Naive thymus-derived CD4-positive, alpha-beta T cell (primary cell): ENCODE measurements at places on chromosomes 6 and 20. TPM values are rescaled to one million over a fixed set of nuclear protein-coding genes. Genes with fewer than 3 reads are reported as not detected.

Gene STMN3
- 33.2 and 34.2 TPM in 2 replicates for total RNA-seq

Gene NTSR1
- total RNA-seq, result 0.11 TPM

Gene PRPH2
- total RNA-seq, result not detected

Gene LY6G6F
- not detected for total RNA-seq

Gene BEND3
- total RNA-seq, result 1.5 TPM

Gene GABRR2
- 1.9 TPM for total RNA-seq

- no peak for DNase-seq
Measured at GRCh38 chr20:20755231-20755630, 42.8 kb upstream of the RALGAPA2 start.

- DNase-seq, result no peak
Measured at GRCh38 chr20:45173522-45173921, 1.2 kb upstream of the PI3 start.

DNA sequence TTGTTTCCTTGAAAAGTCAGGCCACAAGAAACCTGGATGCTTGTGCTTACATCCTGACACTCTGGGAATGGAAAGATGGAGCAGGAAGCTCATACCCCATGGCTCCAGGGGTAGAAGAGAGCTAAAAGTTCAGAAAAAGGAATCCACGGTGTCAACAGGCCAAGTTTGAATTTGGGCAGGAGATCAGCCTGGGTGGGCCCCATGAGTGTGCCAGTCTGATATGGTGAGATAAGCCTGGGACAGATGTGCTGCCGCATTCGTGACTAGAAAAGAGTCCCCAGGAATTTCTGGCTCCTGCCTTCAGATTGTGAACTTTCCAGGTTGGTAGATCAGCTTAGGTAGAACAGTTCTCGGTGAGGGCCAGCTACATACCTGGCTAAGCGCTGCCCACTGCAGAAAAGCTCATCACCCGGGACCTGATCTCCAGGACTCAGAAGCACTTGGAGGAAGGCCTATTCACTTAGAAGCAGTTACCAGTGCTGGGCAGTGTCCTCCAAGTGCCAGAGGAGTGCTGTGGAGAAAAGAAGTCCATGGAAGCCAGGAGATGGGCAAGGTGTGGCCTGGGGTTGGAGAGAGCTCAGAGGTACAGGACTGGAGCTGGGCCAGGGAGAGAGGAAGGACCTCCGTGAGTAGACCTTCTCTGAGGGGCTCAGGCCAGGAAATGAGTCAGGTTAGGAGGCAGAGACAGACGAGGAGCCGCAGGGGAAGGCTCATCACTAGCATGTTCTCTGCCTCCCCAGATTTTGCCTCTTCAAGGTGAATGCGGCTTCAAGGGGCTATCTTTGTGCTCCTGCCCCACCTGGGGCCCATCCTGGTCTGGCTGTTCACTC, at the start of gene TSPO2:
TSS of gene TSPO2 (plus strand) at position 242 of the 830 bp plus-strand sequence. CDS start at position 761, 519 bp downstream.
- DNase-seq, result no peak

DNA sequence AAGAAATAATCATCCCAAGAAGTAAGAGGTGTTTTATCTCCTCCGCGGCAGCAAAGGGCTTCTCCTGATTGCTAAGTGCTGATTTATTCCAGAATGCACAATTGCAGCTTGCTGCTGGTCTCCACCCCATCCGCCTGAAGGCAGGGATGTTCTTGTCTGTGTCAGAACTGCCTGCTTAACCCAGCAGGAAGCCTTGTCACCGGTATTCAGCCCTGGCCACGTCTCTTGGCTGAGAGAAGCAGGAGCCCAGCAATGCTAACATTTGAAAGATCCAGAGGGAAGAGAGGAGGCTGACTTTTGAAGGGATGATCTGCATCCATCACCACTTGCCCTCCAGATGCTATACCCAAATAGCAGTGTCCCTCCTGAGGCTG, 4.2 kb downstream of the SCML4 start:
- DNase-seq, result peak; percentile 48

DNA sequence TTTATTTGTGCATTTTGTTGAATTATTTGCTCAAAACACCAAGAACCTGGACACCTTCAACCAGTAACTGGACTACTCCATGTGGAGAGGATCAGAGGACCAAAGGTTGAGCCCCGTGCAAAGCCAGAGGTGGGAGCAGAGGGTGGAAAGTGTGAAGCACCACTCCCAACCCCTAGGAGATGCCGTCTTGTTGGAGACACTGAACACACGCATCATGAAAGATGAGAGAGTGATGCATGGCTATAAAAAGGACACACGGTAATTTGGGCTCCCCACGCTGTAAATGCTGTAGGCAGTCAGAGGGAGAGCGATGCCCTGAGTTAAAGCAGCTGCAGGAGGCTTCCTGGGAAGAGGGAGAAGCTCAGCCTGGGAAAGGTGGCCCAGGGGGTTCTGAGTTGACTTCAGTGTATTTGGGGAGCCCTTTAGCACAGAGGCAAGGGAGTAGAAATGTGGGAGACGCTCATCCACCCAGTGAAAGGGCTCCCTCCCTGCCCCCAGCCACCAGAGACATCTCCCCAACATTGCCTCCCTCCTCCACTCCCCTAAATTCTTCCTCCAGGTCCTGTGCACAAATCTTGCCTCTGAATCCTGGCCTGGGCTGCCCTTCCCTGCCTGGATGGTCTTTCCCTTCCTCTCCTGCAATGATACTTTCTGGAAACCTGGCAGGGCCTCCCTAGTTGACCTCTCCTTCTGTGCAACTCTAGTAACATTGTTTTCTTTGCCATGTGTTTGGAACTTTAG, 55.8 kb upstream of the IYD start:
- DNase-seq, result no peak

GRCh38 chr6:147911686-147912085, 403.2 kb downstream of the SAMD5 start:
- no peak for DNase-seq

- DNase-seq, result no peak
Measured at GRCh38 chr6:129073691-129074395, 190.9 kb downstream of the LAMA2 start.

- no peak for DNase-seq
Measured at GRCh38 chr6:35613762-35614161, 75.0 kb downstream of the FKBP5 start.

- no peak for DNase-seq
Measured at GRCh38 chr6:57147401-57147800, 24.7 kb upstream of the BAG2 start.

- no peak for DNase-seq
Measured at GRCh38 chr6:10852361-10852960, 14.1 kb upstream of the MAK start.

GRCh38 chr6:143167224-143167623, 106.5 kb downstream of the AIG1 start:
- no peak for DNase-seq

DNA sequence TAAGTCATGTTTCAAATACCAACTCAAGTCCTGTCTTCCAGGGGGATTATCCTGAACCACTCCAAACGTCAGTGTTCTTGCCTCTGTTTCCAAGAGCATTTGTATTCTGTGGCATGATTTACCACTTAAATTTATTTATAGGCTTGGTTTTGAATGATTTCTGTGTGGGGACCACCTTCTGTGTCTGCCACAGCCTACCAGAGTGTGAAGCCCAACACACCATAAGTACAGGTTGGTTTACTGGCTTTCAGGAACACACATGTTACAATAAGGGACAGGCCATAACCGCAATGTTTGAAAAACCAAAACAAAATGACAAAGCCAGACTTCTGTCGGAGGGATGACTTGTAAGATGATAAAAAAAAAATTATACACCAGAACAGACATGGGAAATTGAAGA, 56.5 kb upstream of the MAP3K7 start:
- DNase-seq, result no peak

DNA sequence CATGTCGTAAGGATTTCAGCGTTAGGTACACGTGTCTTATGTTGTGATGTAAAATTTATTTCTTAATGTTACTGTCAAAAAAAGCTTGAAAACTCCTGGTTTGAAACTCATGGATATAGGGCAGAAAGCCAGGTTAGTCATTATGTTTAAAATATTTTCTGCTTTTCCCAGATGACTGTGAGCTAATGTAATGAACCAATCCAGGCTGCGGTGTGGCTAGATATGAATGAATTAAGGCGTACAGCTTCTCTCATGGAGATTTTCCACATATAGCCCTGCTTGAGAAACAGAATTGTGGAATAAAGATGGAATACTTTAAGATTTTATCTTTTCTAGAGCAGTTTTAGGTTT, 80.3 kb upstream of the STMND1 start:
- DNase-seq, result no peak

GRCh38 chr6:70369332-70369950, 43.9 kb upstream of the FAM135A start:
- DNase-seq, result peak; percentile 64

GRCh38 chr6:16973051-16973450, 128.8 kb upstream of the STMND1 start:
- no peak for DNase-seq

- DNase-seq, result no peak
Measured at GRCh38 chr6:71886184-71887005, at the start of gene RIMS1. RIMS1 (plus strand) TSS chr6:71886550; CDS start chr6:71887024, 474 bp downstream.

- DNase-seq, result no peak
Measured at GRCh38 chr20:32470025-32470861, 112.1 kb downstream of the ASXL1 start.

DNA sequence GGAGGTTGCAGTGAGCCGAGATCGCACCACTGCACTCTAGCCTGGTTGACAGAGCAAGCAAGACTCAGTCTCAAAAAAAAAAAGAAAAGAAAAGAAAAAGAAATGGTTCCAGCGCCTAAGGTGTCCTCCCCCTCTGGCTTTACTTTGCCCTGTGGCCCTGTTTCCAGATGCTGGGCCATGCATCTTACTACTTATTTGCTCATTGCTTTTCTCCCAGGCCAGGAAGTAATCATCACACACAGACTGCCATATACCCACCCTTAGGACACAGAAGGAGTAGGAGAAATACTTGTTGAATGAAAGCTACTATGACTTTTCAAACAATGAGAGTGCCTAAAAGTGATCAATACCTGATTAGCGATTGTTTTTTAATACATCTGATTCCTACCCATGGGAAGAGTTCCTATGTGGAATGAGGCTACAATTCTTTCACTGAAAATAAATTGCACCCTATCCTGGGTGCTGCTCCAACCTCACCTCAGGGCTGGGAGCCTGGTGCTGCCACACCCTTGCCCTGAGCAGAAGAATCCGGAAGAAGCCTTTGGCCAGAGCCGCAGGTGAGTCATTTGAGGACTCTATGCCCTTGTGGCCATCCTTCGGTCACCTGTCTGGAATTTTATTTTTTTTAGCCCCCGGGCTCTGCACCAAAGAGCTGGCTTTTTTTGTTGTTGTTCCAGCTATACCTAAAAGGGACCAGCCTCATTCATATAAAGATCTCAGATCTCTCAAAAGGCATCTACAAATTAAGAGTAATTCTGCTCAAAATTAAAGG, 22.7 kb upstream of the TFAP2C start:
- no peak for DNase-seq

- no peak for DNase-seq
Measured at GRCh38 chr6:91483415-91484105, 896.7 kb upstream of the MAP3K7 start.

GRCh38 chr6:43308101-43308989, at the start of gene CRIP3:
CRIP3 (minus strand) TSS chr6:43308826; CDS start chr6:43308792, 34 bp downstream.
- DNase-seq, result peak; percentile 50

GRCh38 chr6:43976706-43977403, 150.4 kb downstream of the MRPL14 start:
- DNase-seq, result no peak

DNA sequence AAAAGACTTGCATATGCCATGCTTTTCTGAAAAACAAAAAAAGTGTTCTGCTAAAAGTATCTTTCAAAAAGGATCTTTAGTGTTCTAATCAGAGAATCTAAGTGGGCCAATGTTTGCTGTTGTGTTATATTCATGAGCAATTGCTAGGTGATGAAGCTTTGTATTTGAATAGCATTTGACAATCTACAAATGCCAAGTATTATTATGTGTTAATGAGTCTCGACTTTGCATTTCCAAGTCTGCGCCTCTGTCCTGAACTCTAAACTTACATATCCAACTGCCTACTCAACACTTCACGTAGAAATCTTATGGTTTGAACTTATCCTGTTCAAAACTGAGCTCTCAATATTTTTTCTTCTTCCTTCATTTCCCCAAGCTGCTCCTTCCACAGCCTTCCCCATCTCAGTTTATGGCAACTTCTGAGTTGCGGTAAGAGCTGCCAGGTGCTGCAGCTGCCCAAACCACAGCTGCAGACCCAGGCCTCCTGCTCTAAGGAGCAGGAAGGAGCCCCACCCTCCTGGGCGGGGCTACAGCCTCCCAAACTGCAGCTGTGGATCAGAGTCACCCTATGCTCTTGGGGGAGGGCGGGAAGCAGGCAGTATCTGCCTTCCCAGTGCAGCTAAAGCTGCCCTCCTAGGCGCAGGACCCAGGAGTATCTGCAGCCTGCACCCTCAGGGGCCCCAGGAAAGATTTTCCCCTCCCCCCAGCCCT, 16.7 kb upstream of the MAK start:
- no peak for DNase-seq

DNA sequence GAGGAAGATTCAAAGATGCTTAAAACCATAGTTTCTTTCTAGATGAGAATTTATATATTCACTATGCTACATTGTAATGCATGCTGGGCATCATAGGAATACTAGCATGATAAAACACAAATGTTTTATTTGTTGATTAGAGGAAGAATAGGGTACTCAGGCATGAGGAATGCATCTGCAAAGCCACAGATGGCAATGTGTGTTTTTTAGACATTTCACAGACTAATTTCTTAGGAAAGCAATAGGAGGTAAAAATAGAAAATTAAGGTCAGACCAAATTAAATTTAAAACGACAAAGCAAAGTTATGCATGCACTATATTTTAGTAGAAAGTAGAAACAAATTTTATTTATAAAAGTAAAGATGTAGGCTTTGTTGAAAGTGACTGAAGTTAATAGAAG, 2.1 kb downstream of the TTK start:
- no peak for DNase-seq

GRCh38 chr6:157314705-157315321, 8.5 kb downstream of the TMEM242 start:
- DNase-seq, result peak; percentile 62
